Memory B cell (primary cell): ENCODE measurements at places on chromosomes 3 and 15.

GRCh38 chr15:47398132-47398531 is 319.2 kb upstream of the SEMA6D start:
- no peaks in the 10 kb centered on the region for H3K36me3 ChIP-seq
- no peak for DNase-seq
- H3K4me1 ChIP-seq: no peaks in the 10 kb centered on the region
- H3K27me3 ChIP-seq: peaks cover 3% of the 10 kb centered on the region
- no peak overlapping the region for H3K4me3 ChIP-seq

- H3K4me1 ChIP-seq: peaks cover 28% of the 10 kb centered on the region
- no peaks in the 10 kb centered on the region for H3K27me3 ChIP-seq
- no peak overlapping the region for H3K4me3 ChIP-seq
- H3K36me3 ChIP-seq: no peaks in the 10 kb centered on the region
- peak overlapping the region; percentile 10 for H3K27ac ChIP-seq
These were observed 7.8 kb upstream of the CD200R1 start for GRCh38 chr3:112982710-112983109.

- H3K27ac ChIP-seq: no peak overlapping the region
- H3K4me1 ChIP-seq: no peaks in the 10 kb centered on the region
- DNase-seq: no peak
These were observed 5.5 kb upstream of the TEX55 start for GRCh38 chr3:119140466-119140865.

DNA sequence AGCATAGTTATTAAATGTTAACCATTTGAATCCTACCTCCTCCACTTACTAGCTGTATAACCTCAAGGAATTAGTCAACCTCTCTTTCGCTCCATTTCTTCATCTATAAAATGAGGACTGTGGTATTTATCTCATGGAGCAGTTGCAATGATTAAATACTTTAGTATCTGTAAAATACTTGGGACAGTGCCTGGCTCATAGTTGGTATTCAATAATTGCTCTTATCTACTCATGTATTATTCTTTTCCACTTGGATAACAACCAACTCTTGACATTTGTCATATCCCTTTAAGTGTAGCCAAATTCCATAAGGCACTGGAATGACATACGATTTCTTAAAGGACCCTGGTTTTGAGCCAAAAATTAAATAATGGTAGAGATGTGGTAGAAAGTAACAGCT is 72.0 kb downstream of the FSIP1 start:
- no peak overlapping the region for H3K27ac ChIP-seq
- no peaks in the 10 kb centered on the region for H3K36me3 ChIP-seq
- no peak overlapping the region for H3K4me3 ChIP-seq
- H3K4me1 ChIP-seq: no peaks in the 10 kb centered on the region
